OCI-LY7 (cell line): ENCODE measurements at places on chromosomes 1 and 21. TPM values are rescaled to one million over a fixed set of nuclear protein-coding genes. Genes with fewer than 3 reads are reported as not detected.

Gene TDRD5
- total RNA-seq: not detected in 2 replicates

Gene OR14K1
- not detected in 2 replicates for total RNA-seq

Gene FCRLB
- total RNA-seq: 3.3 and 3.8 TPM in 2 replicates

Gene S1PR1
- total RNA-seq: 0.13 TPM in 1 of 2 replicates, not detected in the other

Gene IKBKE
- total RNA-seq: 34.4 and 38.5 TPM in 2 replicates

Gene CSF3R
- not detected in 2 replicates for total RNA-seq

Gene MTOR
- total RNA-seq: 58.5 and 58.6 TPM in 2 replicates

Gene ADPRS
- total RNA-seq: 27.6 and 29.3 TPM in 2 replicates

Gene SLAMF9
- not detected in 2 replicates for total RNA-seq

Gene ANKRD34A
- total RNA-seq: 4.5 and 4.8 TPM in 2 replicates

Gene CELA3B
- not detected in 2 replicates for total RNA-seq

Gene KRTAP12-2
- not detected in 2 replicates for total RNA-seq

Gene MRPL24
- total RNA-seq: 49.3 and 56.6 TPM in 2 replicates

Gene DCST1
- total RNA-seq: not detected in 2 replicates

Gene EPS8L3
- not detected in 2 replicates for total RNA-seq

Gene TRIM67
- total RNA-seq: 0.04 and 0.06 TPM in 2 replicates

Gene MROH9
- not detected in 2 replicates for total RNA-seq

Gene S100A9
- not detected in 2 replicates for total RNA-seq

Gene PTGS2
- not detected in 2 replicates for total RNA-seq

Gene KLHDC7A
- total RNA-seq: 0.59 and 0.91 TPM in 2 replicates

Gene CLCA4
- not detected in 2 replicates for total RNA-seq

Gene HES2
- not detected in 2 replicates for total RNA-seq

Gene CCDC30
- 1.9 and 2.6 TPM in 2 replicates for total RNA-seq

Gene FMN2
- not detected in 2 replicates for total RNA-seq

Gene PKP1
- total RNA-seq: not detected in 2 replicates

Gene SERTAD4
- not detected in 2 replicates for total RNA-seq

Gene NPHP4
- 23.0 and 24.2 TPM in 2 replicates for total RNA-seq

Gene LCE6A
- not detected in 2 replicates for total RNA-seq

Gene CNIH3
- total RNA-seq: 0.83 and 1.9 TPM in 2 replicates

Gene CLEC20A
- not detected in 2 replicates for total RNA-seq

Gene FLVCR1
- 16.5 and 21.2 TPM in 2 replicates for total RNA-seq

Gene JAM2
- total RNA-seq: 1.4 and 1.7 TPM in 2 replicates

Gene AMY1B
- total RNA-seq: not detected in 2 replicates

Gene HSPA6
- total RNA-seq: 0.13 TPM in 1 of 2 replicates, not detected in the other

Gene PDE9A
- total RNA-seq: 20.3 and 22.4 TPM in 2 replicates

Gene COA7
- total RNA-seq: 19.9 and 26.1 TPM in 2 replicates

Gene CYYR1
- not detected in 2 replicates for total RNA-seq

Gene KLF17
- total RNA-seq: not detected in 2 replicates

Gene HNRNPCL4
- total RNA-seq: not detected in 2 replicates

Gene AKT3
- total RNA-seq: 0.07 and 0.29 TPM in 2 replicates

Gene GJB4
- not detected in 2 replicates for total RNA-seq

Gene LMX1A
- total RNA-seq: not detected in 2 replicates

Gene NFIA
- total RNA-seq: 16.4 and 18.8 TPM in 2 replicates

Gene CELA2B
- total RNA-seq: not detected in 2 replicates

Gene PDE4B
- 2.4 and 3.6 TPM in 2 replicates for total RNA-seq

Gene LENEP
- 0.78 and 1.5 TPM in 2 replicates for total RNA-seq

Gene CD1D
- 5.7 and 5.8 TPM in 2 replicates for total RNA-seq

Gene TMEM63A
- 46.5 and 53.3 TPM in 2 replicates for total RNA-seq

Gene CDK18
- 21.2 and 24.1 TPM in 2 replicates for total RNA-seq

Gene FAM151A
- not detected in 2 replicates for total RNA-seq

Gene GUCA2B
- total RNA-seq: not detected in 2 replicates

Gene MAST2
- 59.6 and 67.2 TPM in 2 replicates for total RNA-seq

Gene RHD
- not detected in 2 replicates for total RNA-seq

Gene IGSF9
- not detected in 2 replicates for total RNA-seq

Gene PKN2
- 28.2 and 31.4 TPM in 2 replicates for total RNA-seq

Gene CEPT1
- total RNA-seq: 59.0 TPM in 2 replicates

Gene AHCYL1
- total RNA-seq: 45.5 and 52.8 TPM in 2 replicates

Gene LAMC2
- 0.38 and 0.63 TPM in 2 replicates for total RNA-seq

Gene TNNT2
- not detected in 2 replicates for total RNA-seq
